Stimulated activated CD4-positive, alpha-beta T cell treated with anti-CD3 and anti-CD28 coated beads, Interleukin-1b, Interleukin-23, amount 100 ng/mL, for 4 hours (primary cell): ENCODE measurements at places on chromosomes 1 and 21.

- DNase-seq = no peak
Observed at GRCh38 chr1:230824551-230824918, 43.8 kb downstream of the C1orf198 start.

- no peak for DNase-seq
Observed at GRCh38 chr1:34827341-34827941, 32.1 kb downstream of the SMIM12 start.

DNA sequence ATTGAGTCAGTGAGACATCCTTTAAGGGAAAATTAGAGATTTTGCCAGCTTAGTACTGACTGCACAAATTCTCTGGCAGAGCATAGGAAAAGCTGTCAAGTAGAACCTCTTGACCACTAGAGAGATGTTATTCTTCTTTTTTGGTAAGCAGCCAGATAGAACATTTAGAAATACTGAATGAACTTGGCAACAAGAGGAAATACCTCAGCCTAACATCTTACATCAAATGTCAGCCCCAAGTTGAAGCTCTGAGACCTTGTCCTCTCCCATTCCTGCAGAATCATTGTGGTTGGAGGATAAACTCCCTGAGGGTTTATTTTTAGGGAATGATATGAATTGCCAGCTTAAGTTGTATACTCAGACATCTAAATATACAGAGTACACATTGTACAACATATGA is 53.5 kb downstream of the MIGA1 start:
- no peak for DNase-seq

- DNase-seq = no peak
Observed at GRCh38 chr1:44283524-44284173, 70.4 kb downstream of the DMAP1 start.

GRCh38 chr1:47951026-47951425 is 46.2 kb downstream of the TRABD2B start:
- DNase-seq = no peak

DNA sequence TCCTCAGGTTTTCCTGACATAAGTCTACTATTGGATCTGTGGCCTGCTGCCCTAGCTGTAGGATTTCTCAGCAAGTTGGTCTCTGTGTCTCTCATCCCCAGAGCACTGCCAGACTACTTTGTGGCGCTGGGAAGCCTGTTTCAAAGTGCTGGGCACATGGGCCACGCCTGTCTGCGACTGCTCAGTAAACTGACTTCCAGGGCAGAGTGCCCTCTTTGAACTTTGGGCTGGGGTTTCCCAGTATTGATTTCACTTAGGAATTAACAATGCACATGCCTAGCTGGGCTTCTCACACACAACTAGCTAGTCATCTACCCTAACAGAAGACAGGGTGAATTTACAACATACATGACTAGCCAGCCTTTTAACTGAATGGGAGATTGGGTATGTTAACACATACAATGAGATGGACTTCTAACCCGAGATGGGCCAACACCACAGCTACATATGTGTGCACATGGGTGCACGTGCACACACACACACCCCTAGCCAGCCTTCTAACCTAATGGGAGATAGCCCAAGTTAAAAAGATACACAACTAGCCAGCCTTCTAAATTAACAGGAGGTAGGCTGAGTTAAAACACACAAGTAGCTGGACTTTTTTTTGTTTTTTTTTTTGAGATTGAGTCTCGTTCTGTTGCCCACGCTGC is 6.9 kb upstream of the TRIM17 start:
- no peak for DNase-seq

GRCh38 chr1:11384170-11384554 is 94.8 kb upstream of the DISP3 start:
- DNase-seq = no peak

DNA sequence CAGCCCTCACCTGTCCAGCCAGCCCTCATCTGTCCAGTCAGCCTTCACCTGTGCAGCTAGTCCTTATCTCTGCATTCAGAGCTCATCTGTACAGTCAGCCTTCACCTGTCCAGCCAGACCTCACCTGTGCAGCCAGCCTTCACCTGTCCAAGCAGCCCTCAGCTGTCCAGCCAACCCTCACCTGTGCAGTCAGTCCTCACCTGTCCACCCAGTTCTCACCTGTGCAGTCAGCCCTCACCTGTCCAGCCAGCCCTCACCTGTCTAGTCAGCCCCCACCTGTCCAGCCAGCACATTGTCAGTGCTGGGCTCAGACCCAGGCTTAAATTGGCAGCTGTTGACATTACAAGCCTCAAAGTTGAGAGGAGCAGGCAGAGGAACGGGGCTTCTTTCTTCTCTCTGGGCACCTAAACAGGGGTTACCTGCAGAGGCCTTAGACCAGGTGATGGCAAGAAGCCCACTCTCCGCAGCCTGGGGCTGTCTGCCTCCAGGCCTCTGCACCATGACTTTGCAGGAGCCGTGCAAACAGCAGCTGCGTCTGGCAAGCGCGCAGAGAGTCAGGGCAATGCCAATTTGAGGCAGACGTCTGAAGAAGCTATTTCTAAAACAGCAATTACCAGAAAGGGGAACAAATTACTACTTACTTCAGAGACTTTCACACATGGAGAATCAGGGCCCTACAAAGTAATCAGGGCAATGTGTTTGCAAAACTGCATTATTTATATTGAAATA is 506.1 kb downstream of the NPHP4 start:
- no peak for DNase-seq

DNA sequence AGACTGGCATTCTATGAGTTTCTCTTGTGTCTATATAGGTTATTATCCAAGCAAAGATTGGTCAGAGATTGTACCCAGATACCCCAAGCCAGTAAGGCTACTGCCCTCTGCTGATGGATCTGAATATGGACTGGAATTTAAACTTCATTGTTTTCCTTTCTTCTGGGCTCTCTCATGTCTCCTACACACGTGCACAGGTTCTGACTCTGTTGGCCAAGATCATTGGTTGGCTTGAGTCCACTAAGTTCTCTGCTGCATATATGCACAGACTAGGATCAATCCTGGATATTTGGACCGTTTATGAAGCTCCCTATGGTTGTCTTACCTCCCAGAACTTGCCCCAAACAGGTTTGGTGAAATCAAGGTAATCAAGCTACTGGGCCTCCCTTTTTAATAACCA is 69.7 kb downstream of the CC2D1B start:
- DNase-seq = no peak

DNA sequence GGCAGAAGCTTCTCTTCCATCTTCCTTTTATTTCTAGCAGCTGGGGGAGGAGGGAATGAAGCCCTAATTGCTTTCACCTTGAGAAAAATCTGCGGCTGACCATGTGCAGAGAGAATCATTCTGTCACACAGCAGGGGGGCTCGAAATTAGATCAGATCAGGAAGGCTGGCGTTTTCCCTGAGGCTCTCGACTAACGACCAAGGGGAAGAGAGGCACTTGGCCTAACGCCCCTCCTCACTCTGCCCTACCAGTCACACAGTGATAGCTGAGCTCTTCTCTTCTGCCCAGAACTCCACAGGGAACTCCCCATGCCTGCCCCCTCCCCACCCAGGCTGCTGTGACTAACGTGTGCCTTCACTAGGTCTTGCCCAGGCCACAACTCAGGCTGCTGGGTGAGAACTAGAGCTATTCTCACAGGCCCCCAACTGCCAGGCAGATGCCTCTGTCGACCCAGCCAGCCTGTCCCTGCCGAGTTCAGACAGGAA is 26.5 kb upstream of the KHDRBS1 start:
- no peak for DNase-seq

- DNase-seq = no peak
Observed at GRCh38 chr1:202806845-202807450, 1.3 kb downstream of the KDM5B start.

GRCh38 chr1:177897998-177898654 is 71.7 kb downstream of the SEC16B start:
- DNase-seq = no peak

- no peak for DNase-seq
Observed at GRCh38 chr21:39666681-39667315, 54.1 kb downstream of the B3GALT5 start.

- DNase-seq = no peak
Observed at GRCh38 chr1:11985851-11986250, 5.6 kb downstream of the MFN2 start.

DNA sequence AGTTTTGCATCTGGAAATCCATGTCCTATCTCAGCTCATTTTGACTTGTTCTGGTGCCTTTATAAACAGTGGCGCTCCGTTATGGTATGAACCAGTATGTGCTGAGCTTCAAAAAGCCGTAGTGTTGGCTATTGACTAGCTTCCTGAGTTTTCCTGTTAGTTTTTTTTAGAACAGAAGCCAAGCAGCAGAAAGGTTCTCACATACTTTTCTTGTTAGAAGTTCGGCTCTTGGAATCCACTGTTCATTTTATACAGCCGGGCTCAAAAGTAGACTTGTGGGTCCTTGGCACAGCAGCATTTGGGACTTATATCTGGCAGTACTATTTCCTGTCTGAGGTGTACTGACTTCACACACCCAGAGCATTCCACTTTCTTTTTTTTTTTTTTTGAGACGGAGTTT is 63.8 kb downstream of the TBCE start:
- DNase-seq = no peak
